NCI-H2081 treated with DMSO at 0.1 percent for 48 hours (cell line): ENCODE measurements at places on chromosomes 3 and 15.

DNA sequence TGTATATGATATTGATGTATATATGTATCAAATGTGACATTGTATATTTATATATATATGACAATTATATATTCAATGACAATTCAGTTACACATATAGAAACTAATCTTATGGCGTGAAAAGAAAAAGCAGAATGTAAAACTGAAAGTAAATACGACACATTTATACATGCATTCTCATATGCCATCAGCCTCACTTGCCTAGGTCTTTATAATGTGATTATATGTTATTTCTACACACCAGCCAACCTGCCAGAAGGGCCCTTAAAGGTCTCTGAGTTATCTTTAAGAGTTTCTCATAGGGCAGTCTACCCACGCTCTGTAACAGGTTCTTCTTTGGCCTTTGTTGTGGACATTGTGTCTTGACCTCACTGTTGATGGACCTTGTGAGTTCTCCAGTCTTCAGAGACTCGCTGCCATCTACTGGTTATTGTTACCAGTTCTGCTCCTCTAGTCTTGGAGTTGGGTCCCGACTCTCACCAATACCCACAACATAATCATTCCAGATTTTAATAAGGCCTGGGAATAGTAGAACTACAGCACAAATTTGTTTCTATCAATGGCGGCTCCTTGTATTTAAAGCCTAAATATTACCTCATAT, 371.5 kb upstream of the GOLIM4 start:
- DNase-seq = peak; percentile 40

- no peak for DNase-seq
Observed at GRCh38 chr15:63090472-63090871, 31.2 kb upstream of the LACTB start.

DNA sequence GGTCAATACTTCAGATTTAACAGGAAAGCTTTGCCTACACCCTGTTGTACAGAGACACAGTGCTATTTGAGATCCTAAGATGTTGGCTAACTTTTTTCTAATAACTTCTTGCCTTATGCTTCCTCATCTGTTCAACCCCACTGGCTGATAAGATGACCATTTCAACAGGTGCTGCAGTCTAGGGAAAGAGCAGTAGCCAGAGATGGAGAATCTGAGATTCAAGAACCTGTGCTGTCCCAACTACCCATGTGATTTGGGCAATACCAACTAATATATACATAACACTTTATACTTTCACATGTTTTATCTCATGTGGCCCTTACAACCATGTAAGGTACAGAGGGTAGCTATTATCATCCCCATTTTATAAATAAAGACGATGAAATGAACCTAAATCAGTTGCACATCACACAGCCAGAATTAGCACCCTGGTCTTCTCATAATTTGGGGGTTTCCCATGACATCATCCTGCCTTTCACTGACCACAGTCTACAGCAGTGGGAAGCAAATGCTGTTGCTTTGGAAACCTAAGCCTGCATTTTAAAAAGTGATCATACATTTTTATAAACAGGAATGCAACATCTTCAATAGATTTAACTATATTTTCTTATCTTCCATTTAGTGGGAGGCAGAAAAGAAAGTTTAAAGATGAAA, 9.7 kb downstream of the TTC23 start:
- DNase-seq = no peak

- no peak for DNase-seq
Observed at GRCh38 chr3:23217872-23218554, 14.9 kb downstream of the UBE2E2 start.

DNA sequence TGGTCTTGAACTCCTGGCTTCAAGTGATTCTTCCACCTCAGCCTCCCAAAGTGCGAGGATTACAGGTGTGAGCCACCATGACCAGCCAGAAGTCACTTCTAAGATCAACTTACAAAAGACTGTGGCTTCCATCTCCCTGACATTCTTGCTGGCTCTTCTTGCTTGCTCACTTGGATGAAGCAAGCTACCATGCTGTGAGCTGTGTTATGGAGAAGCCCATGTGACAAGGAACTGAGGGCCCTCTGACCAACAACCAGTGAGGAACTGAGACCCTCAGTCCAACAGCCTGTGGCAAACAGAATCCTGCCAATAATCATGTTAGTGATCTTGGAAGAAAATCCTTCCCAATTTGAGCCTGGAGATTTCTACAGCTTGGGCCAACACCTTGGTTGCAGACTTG, 7.2 kb upstream of the VPS8 start:
- DNase-seq = no peak

DNA sequence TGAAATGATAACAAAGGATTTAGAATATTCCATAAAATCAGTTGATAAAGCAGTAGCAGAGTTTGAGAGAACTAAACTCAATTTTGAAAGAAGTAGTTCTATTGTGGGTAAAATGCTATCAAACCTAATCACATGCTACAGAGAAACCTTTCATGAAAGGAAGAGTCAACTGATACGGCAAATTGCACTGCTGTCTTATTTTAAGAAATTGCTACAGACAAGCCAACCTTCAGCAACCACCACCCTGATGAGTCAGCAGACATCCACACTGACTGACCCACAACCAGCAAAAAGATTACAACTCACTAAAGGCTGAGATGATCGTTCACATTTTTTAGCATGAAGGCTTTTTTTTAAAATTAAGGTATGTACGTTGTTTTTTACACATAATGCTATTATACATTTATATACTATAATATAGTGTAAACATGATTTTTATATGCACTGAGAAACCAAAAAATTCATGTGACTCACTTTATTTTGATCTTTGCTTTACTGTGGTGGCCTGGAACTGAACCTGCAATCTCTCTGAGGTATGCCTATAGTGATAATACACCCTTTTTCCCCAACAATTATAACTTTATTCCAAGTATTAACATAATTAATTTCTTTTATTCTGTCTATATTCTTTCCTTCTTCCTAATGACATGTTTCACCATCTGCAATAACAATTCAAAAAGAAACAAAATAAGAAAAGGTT, 109.9 kb downstream of the TBC1D5 start:
- DNase-seq = no peak

DNA sequence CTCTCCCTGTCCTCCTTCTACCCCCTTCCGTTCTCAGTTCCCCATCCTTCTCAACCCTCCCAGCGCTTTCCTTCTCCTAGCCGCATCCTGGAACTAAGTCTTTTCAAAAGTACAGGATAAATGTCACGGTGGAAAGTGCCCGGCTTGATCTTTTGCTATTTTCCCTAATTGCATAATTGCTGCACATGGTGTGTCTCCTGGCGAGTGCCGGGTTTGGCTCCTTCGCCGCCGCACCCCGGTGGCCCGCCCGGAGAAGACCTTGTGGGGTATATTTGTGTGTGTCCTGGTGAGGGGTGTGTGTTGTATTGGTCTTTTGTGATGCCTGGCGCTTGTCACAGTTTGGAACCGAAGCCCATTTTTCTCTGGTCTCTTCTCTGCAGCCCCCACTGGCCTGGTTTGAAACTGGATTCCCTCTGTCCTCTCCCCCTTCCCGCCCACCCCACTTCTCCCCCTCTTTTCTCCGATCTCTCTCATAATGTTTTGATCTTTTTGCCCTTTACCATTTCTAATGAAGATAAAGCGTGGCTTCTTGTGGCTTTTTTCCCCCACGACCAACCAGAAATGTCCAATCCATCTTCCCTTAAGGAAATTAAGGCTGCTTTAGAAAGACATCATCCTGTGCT, 692 bp downstream of the UBE2E2 start:
- DNase-seq = no peak
